ENCODE measurements at places on chromosomes 3 and 15. TPM values are rescaled to one million over a fixed set of nuclear protein-coding genes. Genes with fewer than 3 reads are reported as not detected.

SERPINI2 gene
- total RNA-seq = not detected

ISLR2 gene
- not detected for total RNA-seq

NR2F2 gene
- total RNA-seq = 21.4 TPM

PLA2G4D gene
- not detected for total RNA-seq

P2RY1 gene
- 0.30 TPM for total RNA-seq

LRTM1 gene
- total RNA-seq = not detected

FSIP1 gene
- total RNA-seq = 0.17 TPM

CLDN1 gene
- total RNA-seq = 0.59 TPM

GOLGA8Q gene
- not detected for total RNA-seq

ARHGEF26 gene
- 3.4 TPM for total RNA-seq

GPR27 gene
- not detected for total RNA-seq

CCR2 gene
- total RNA-seq = not detected

NANOGP8 gene
- total RNA-seq = not detected

GOLGA6L7 gene
- total RNA-seq = not detected

PLEKHO2 gene
- 19.7 TPM for total RNA-seq

SHQ1 gene
- 14.3 TPM for total RNA-seq

DPH3 gene
- 16.1 TPM for total RNA-seq

NEO1 gene
- total RNA-seq = 10.0 TPM

SNTN gene
- total RNA-seq = not detected

TGM4 gene
- 0.15 TPM for total RNA-seq

EXOSC7 gene
- total RNA-seq = 60.9 TPM

DNAH12 gene
- total RNA-seq = not detected

EPHA3 gene
- total RNA-seq = 0.15 TPM

SEC11A gene
- total RNA-seq = 200 TPM

CFAP91 gene
- total RNA-seq = 0.50 TPM

PLA2G4B gene
- total RNA-seq = 0.45 TPM

OIP5 gene
- total RNA-seq = 21.3 TPM

ADAMTSL3 gene
- 1.0 TPM for total RNA-seq

FAM174B gene
- 0.84 TPM for total RNA-seq

GHSR gene
- total RNA-seq = not detected

CCR3 gene
- total RNA-seq = not detected

IL20RB gene
- total RNA-seq = 3.0 TPM

PSTPIP1 gene
- total RNA-seq = 0.84 TPM

SH2D7 gene
- total RNA-seq = not detected

CCDC12 gene
- 24.7 TPM for total RNA-seq

ITGA11 gene
- 1.0 TPM for total RNA-seq

ISY1 gene
- total RNA-seq = 19.6 TPM

GAP43 gene
- total RNA-seq = 0.50 TPM

ANKUB1 gene
- total RNA-seq = not detected

CHST2 gene
- 23.2 TPM for total RNA-seq

SLC22A14 gene
- not detected for total RNA-seq

TRIM42 gene
- not detected for total RNA-seq

TMEM212 gene
- not detected for total RNA-seq

PDCD10 gene
- total RNA-seq = 46.2 TPM

CTSH gene
- total RNA-seq = 9.4 TPM

WNT7A gene
- not detected for total RNA-seq

AEN gene
- 35.1 TPM for total RNA-seq

CCR8 gene
- total RNA-seq = not detected
